ENCODE measurements at places on chromosomes 5 and 9. TPM values are rescaled to one million over a fixed set of nuclear protein-coding genes. Genes with fewer than 3 reads are reported as not detected.

PCDHGA9 gene
- polyA plus RNA-seq: 4.4 TPM

ARL14EPL gene
- 0.10 TPM for polyA plus RNA-seq

MRPL22 gene
- polyA plus RNA-seq: 22.9 TPM

PIK3R1 gene
- 60.0 TPM for polyA plus RNA-seq

CDO1 gene
- 15.4 TPM for polyA plus RNA-seq

TRPM3 gene
- 0.25 TPM for polyA plus RNA-seq

SLC25A2 gene
- not detected for polyA plus RNA-seq

IFNA21 gene
- not detected for polyA plus RNA-seq

ZNG1A gene
- 63.0 TPM for polyA plus RNA-seq

GRM6 gene
- 0.72 TPM for polyA plus RNA-seq

CCDC152 gene
- 3.8 TPM for polyA plus RNA-seq

ANKRD20A1 gene
- polyA plus RNA-seq: not detected

FOXD4L5 gene
- polyA plus RNA-seq: 1.1 TPM

GRCh38 chr9:370086-370485 is 155.4 kb downstream of the DOCK8 start:
- DNase-seq: no peak

- peak; percentile 83 for DNase-seq
Observed at GRCh38 chr9:124810663-124811355, 33.9 kb downstream of the OLFML2A start.

GRCh38 chr5:8188874-8189565 is 320.1 kb downstream of the MTRR start:
- DNase-seq: no peak

DNA sequence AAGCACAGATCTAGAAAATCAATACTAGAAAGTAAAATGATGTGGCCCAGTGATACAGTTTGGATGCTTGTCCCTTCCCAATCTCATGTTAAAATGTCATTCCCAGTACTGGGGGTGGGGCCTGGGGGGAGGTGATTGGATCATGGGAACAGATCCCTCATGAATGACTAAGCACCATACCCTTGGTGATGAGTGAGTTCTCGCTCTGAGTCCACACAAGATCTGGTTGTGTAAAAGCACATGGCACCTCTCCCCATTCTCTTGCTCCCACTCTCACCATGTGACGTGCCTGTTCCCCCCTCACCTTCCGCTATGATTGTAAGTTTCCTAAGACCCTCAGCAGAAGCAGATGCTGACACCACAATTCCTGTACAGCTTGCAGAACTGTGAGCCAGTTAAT is 234.2 kb upstream of the CDH6 start:
- DNase-seq: no peak

- no peak for DNase-seq
Observed at GRCh38 chr5:170819824-170820223, 36.3 kb downstream of the GABRP start.

GRCh38 chr5:10630126-10630525 is 66.3 kb downstream of the ANKRD33B start:
- DNase-seq: no peak

- no peak for DNase-seq
Observed at GRCh38 chr5:19782566-19782965, 205.4 kb downstream of the CDH18 start.

GRCh38 chr9:114071197-114071795 is 6.8 kb downstream of the AMBP start:
- DNase-seq: no peak

GRCh38 chr5:163566678-163567077 is 61.3 kb downstream of the MAT2B start:
- DNase-seq: no peak

DNA sequence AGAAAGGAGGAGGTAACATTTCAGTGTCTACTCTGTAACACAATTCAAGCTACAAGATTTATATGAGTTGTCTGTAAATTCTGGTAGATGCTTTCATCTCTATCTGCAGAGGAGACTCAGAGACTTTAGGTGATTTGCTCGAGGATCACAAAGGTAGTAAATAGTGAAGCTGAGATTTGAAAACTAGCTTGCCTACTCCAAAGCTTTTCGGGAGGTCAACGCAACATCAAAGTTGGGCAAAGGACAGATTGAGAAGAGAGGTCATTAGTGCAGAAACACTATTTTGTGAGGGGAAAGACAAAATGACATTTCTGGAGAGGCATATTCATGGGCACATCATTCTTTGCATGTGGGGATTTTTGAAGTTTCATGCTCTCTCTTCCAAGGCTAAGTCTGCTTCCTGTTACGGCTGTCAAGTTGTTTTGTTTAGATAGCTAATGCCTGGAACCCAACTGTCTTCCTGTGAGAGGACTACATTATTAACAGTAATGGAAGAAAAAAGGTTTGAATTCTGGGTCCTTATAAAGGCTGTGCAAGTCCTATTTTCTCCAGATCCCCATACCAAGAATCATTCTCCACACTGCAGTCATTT is 413.5 kb upstream of the ZNF462 start:
- no peak for DNase-seq

- no peak for DNase-seq
Observed at GRCh38 chr9:16265688-16266087, 604.8 kb downstream of the BNC2 start.

GRCh38 chr9:87267251-87268070 is 230.2 kb upstream of the DAPK1 start:
- DNase-seq: peak; percentile 85

DNA sequence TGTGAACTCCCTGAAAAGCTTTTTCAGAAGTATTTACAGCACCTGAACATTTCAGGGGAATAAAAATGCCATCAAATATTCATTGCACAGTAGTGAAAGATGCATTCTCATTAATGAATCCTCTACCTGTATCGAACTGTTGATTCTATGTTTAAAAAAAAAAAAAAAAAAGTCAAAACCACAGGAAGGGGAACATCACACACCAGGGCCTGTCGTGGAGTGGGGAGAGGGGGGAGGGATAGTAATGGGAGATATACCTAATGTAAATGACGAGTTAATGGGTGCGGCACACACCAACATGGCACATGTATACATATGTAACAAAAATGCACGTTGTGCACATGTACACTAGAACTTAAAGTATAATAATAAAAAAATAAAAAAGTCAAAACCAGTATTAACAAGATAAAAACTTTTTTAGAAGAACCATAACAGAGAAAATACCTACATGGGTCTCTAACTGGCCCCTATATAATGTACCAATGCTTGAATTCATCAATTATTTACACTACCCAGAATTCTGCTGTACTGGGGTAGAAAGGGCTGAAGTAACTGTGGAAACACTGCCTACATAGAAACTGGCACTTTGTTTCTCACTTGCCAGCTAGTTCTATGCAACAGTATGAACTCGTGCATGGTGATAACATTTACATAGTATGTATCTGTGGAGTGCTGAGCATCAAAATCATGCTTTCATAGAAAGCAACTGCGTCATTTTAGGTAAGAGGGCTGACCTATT is 48.9 kb downstream of the GNAQ start:
- DNase-seq: no peak

GRCh38 chr5:159333545-159333925 is 3.2 kb upstream of the IL12B start:
- no peak for DNase-seq

- DNase-seq: no peak
Observed at GRCh38 chr9:4084435-4084818, 215.4 kb downstream of the GLIS3 start.

DNA sequence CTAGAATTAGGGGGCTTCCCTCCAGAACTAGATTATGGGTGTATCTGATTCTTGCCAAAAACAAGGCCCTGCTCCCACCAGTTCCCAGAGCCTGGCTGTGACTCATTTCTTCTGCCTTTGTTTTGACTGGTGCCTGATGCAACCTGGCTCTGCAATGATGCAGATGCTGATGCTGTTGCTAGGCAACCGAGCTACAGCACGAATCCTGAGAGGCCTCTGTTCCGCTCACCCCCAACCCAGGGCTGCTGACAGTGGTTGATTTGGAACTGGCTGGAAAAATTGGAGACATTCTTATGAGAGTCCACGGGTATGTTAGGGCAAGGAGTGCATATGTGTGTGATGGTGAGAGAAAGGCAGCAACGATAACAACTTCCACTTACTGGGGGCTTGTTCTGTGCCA is 100.3 kb downstream of the NSG2 start:
- DNase-seq: no peak

DNA sequence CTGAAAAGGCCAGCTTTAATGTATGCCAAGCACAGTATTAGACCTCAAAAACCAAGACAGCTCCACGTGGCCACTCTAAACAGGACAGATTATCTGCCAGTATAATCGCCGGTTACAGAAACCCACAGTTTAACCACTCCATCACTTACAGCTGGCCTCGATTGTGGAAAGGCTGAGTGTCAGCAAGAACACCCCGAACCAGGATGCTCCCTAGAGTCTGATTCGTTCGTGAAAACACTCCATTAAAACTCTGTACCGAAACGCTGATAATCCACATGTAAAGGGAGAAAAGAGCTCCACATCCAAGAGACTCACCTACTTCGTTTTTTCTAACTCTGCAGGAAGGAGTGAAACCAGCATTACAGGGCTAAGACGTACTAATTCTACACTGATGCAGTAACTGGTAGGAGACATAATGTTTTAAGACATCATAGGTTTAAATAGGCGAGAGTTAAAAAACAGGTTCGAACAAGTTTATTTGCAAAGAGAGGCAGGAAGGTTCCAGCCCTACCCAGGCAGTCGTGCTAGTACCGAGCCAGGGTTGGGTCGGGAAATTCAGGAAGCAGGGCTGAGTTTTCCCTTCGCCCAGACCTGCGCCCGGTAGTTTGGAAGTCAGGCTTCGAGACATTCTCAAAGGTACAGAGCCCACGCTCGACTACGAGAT is 949 bp downstream of the SERINC5 start:
- no peak for DNase-seq

DNA sequence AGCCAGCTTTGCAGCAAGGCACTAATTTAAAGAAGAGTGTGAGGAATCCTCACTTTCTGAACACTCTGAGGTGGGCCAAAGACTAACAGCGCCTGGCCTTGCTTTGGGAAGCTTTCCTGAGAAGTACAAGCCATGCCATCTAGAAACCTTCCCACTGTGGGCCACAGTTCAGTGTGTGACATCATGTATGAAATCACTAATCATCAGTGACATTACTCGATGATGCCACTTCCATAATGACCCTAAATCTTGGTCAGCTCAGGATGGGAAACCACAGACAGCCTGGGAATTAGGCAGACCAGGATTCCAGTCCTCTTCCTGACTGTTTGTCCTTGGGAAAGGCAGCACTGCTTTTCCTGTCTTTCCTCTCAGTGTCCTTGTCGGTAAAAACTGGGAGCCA is 54.2 kb upstream of the HSPA9 start:
- no peak for DNase-seq

DNA sequence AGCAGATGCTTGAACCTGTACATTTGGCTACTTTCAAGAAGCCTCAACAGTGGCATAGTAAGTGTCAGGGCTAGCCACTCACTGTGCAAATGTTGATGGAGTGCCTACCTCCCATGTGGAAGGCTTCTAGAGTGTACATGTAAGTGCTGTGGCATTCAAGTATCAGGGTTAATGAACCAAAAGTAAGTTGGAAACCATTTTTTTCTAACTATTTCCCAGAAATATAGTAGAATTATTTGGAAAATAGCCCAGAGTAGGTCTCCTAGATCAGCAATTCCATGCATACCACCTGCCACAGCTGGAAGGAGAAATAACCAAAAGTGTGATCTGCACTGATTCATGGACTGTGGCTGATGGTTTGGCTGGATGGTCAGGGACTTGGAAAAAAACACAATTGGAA is 53.3 kb downstream of the FOXD1 start:
- no peak for DNase-seq

DNA sequence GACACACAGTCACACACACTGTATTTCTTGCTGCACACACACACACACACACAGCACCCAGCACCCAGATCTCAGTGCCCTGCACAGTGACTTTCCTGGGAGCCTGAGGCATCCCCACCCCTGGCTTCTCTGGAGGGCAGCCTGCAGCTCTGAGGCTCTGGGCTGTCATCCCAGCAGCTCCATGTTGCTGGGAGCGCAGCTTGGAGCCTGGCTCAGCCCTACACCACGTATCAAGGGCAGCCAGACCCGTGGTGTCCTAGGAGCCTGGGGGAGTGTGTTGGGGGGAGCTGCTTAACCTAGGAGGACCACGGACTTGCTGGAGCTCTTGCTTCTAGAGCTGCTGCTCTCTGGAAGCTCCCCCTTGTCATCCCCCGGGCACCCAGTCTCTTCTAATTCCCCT is 5.2 kb downstream of the IER5L start:
- no peak for DNase-seq

- DNase-seq: peak; percentile 75
Observed at GRCh38 chr9:104868687-104869404, 59.1 kb downstream of the ABCA1 start.

DNA sequence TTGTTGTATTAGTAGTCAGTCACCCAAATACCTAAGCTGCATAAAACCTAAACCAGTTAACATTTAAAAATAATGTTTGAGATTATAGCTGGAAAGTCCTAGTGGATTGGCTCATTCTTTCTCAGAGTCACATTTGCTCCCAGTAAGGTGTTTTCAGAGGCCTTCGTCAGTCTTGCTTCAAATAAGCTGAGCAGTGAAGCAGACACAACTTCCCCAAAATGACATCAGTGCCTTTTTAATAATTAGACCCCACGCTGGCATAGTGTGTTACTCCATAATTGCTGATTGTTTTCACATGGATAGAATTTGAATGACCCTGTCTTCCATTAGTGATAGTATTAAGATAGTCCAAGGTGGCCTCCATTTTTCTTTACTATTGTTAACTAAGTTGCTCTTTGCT is 245.8 kb downstream of the PJA2 start:
- no peak for DNase-seq

DNA sequence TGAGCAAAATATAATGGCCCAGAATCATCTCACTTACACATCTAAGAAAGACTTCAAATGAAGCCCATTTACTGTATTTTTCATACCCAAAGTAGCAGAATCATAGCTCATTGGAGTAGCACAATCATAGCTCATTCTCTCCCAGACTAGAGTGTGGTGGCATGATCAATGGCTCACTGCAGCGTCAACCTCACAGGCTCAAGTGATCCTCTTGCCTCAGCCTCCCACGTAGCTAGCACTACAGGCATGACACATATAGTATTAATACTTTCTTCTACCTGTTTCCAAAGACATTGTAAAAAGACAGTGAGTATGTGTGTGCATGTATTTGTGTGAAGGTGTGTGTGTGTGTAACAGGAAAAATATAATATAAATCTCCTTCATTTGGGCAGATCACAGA is 1247.9 kb upstream of the ACO1 start:
- no peak for DNase-seq

DNA sequence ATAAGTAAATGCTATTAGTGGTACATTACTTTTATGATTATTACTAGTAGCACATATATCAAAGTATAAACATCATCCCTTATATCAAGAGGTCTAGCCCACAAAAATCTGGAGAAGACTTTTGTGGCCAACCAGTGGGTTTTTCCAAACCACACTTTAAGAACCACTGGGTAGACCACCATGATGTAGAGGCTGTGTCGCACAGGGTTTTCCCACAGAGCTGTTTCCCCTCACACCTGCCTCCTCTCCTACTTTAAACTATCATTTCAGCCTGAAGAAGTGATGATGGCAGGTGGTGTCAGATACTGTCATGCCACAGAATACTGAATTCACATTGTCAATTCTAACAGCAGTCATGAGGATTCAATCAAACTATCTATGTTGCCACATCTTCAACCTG is 109.2 kb downstream of the FBXW11 start:
- no peak for DNase-seq

Data from hindlimb muscle (tissue), 1 donor.